ENCODE measurements at places on chromosomes 3 and 15.

GRCh38 chr15:39281094-39281493 lies 299.8 kb upstream of the THBS1 start:
- no peak for DNase-seq

DNA sequence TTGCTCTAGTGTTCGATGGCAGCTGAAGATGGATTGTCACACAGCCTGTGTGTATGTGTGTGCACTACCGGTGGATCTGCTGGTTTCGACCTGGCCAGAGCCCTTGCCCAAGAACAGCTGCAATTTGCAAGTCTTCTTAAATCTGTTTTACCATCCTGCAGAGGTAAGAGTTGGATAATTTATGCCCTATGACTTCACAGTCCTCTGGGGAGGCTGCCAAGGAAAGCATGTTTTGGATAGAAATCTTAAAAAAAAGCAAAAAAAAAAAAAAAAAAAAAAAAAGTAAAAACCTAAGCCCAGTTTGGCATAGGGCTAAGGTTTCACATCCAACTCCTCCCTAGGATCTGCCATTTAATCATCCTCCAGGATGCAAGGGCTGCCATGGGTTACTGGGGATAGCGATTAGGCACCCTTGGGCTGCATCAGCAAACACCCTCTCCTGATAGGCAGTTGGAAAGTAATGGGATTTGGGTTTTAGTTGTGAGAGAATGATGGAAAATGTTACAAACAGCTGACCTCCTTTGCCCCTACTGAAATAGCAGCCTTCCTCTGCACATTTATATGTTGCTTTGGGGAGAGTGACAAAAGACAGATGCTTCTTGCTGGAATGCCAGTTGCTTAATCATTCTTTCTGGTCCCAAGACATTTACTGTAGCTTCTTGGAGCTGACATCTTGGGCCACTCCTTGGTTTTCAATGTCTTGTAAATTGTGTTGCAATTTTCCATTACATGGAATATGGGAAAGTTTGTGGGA lies 35.4 kb downstream of the CD200R1L start:
- no peak for DNase-seq

- no peak for DNase-seq
Measured at GRCh38 chr15:62057341-62057980, 2.8 kb downstream of the VPS13C start.

DNA sequence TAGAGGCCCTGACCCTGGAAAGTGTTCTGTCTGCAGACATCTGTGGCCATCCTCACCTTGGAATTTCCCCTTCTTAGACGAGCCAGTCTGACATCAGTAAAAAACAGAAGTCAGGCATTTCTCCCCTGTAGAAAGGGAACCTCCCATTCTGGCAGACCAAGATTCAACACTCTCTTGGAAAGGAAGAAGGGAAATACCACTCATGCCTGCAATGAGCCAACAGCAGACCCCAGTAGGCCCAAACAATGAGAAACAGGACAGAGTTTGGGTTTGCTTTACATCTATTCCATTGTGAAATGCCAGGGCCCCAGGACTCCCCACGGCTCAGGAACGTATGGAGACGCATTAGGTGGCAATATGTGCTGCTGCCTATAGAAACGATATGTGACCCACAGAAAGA lies 264.0 kb upstream of the NSMCE3 start:
- no peak for DNase-seq

- DNase-seq = no peak
Measured at GRCh38 chr15:25829073-25829472, 34.1 kb downstream of the ATP10A start.

DNA sequence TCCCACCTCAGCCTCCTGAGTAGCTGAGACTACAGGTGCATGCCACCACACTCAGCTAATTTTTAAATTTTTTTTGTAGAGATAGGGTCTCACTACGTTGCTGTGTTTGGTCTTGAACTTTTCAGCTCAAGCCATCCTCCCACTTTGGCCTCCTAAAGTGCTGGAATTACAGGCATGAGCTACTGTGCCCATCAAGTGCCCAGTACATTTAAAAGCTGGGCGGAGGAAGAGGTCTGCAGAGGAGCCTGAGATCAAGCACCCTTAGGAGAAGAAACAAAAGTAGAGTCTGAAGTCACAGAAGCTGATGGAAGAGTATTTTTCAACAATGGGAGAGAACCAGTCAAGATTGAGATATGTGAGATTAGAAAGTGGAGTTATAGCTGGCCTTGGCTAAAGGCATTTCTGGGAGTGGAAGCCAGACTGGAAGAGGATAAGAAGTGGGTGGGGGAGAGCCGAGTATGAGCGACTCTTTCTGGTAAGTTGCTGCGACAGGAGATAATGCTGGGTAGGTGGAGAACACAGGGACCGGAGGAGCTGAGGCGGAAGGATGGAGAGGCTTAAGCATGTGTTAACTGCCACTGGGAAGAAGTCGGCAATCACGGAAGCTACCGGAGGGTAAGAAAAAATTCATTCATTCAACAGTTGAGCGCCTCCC lies 782 bp upstream of the IREB2 start:
- DNase-seq = no peak

GRCh38 chr3:98786364-98787006 lies 23.3 kb downstream of the ST3GAL6 start:
- DNase-seq = no peak

- no peak for DNase-seq
Measured at GRCh38 chr3:24161841-24162240, 216.8 kb downstream of the NR1D2 start.

GRCh38 chr15:40379853-40380252 lies 2.7 kb upstream of the KNSTRN start:
- no peak for DNase-seq

Measured in T-helper 2 cell treated with Interferon-gamma antibody and Interleukin-4, amounts not matched to agents 5 μg/mL and 100 μg/mL, for 36 hours (primary cell).